Cortex of kidney (tissue), 1 donor: ENCODE measurements at places on chromosomes 2 and 18.

- DNase-seq = no peak
Observed at GRCh38 chr2:137156221-137156844, 391.0 kb downstream of the THSD7B start.

DNA sequence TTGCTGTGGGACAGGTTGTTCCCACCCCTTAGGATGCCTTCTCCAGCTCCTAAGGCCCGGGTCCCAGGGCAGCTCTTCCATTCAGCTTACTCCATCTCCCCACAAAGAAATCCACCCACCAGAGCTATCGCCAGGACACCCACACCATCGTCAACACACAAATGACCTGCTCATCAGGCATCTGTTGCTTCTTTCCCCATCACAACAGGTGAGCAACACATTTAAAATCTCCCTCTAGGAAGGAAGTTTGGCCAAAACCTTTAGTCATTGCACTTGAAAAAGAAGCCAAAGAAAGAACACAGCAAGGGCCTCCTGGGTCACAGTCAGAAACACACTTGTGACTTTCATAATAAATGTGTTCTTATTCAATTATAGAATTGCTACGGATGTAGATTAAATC lies 289.0 kb downstream of the PIEZO2 start:
- DNase-seq = no peak

DNA sequence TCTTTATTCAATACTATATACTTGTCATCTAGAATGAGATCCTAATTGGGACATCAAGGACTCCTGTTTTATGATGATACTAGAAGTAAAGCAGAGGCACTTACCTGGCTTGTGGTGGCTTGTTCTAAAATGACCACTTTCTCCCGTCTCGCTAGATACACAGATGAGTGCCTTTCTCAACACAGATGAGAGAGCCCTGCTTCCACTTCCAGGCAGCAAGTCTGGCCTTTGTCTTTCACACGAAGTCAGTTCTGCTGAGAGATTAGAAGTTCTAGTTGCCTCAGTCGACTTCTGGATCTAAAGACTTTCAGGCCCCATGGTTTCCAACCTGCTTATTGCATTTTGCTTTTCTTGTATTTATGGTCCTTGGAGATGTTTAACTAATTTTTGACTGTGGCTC lies 70.3 kb downstream of the PPP1R1C start:
- no peak for DNase-seq

DNA sequence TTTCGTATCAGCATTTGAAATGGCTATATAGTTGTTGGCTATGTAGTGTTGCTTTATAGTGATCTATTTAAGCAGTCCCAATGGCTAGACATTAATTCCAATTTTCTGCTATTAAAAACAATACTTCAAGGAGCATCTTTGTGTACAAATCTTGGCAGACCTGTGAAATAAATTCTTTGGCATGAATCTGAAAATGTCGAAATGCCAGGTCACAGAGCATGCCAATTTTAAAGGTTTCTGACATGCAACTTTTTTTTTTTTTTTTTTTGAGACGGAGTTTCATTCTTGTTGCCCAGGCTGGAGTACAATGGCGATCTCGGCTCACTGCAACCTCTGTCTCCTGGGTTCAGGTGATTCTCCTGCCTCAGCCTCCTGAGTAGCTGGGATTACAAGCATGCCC lies 26.8 kb upstream of the CABLES1 start:
- no peak for DNase-seq

GRCh38 chr18:52353589-52353988 lies 13.6 kb downstream of the DCC start:
- DNase-seq = no peak

DNA sequence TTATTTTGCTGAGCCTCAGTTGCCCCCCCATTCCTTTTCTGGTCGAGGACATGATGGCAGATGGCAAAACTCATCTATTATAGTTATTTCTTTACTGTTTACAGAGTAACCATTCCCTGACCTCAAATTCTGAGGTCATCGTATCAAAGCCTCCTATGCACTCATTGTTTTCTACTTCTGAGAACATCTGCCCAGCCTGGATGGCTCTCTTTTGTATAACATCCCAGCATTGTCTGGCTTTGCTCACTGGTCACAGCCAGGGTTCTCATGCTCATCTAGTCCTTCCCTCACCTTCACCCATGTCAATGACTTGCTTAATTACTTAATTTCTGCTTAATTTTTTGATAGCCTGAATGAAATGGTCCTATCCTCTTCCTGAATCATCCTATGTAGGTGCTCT lies 472.1 kb downstream of the PARD3B start:
- DNase-seq = no peak

DNA sequence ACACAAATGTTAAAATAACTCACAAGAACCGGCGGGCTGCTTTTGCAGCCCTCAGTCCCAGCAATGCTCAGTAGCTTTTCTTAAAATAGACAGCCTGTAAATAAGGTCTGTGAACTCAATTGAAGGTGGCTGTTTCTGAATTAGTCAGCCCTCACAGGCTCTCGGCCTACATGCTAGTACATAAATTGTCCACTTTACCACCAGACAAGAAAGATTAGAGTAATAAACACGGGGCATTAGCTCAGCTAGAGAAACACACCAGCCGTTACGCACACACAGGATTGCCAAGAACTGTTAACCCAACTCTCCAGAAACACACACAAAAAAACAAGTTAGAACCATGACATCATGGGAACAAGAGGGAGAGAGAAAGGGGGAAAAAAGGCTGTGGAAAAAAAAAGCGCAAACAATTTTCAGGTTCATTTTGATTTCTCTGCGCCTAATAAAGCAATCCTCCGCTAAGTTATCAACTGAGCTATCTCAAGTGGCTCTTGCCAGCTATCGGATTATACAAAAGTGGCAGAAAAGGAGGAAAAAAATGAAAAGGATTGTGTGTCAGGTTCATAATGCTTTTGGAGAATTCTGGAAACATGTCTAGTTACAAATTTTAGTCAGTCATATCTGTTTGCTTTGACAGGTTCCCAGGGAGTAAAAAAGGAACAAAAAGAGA lies 89.1 kb downstream of the ZEB2 start:
- no peak for DNase-seq

DNA sequence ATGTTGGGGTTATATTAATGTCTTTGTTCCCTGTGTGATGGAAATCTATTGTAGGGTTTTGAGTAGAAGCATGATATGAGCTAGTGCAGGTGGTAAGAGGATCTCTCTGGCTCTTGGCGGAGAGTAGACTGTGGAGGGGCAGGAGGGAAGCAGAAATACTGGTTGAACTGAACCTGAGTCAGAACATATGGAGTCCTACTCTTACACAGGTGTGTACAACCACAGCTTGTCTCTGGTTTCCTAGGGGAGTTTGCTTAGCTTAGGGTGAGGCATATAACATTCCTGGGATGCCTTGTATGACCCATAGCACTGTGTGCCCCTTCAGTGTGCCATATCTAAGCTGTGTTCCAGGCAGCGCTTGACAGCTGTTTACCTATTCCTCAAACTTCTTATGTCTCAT lies 97.3 kb upstream of the GCFC2 start:
- DNase-seq = no peak

DNA sequence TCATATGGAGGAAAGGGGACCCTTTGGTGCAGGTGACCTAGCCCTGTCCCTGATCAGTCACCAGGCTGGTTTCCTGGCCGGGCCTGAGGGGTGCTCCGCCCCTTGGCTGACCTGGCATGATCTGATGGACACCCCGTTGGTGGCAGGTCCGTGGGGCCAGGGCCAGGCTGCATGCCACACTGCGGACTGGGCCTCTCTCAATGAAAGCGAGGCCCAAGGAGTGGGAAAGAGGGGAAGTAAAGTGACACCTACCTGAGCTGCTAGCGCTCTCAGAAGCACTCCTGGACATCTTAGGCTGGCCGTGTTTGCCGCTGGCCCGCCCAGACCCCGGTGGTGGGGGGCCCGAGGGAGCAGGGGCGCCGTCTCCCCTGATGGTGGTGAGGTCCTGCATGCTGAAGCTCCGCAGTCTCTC lies 33.1 kb downstream of the MRPL35 start:
- no peak for DNase-seq
